NCI-H345 (cell line): ENCODE measurements at places on chromosomes 4 and X.
A peak's percentile ranks its signal among the peaks of the same experiment; 100 is the strongest.

DNA sequence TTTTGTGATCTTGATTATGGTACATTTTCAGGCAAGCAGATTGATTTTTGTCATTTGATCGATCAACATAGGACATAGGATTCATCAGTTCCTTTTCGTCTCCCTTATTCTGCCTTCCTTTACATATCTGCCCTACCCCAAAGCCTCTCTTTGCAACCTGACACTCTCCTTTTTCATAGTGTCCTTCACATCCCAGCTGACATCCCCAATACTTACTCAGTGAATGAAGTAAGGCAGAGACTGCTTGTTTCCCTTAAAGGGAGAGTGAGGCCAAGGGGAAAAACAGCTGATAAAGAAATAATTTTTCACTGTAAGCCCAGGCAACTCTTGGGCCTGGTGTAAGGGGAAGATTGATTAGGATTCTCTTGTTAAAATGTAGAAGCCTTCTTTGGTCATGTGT, 69.8 kb downstream of the GBA3 start:
- no peak for DNase-seq

- peak; percentile 2 for DNase-seq
These were observed 79.8 kb upstream of the GPM6A start for GRCh38 chr4:175891851-175892250.

DNA sequence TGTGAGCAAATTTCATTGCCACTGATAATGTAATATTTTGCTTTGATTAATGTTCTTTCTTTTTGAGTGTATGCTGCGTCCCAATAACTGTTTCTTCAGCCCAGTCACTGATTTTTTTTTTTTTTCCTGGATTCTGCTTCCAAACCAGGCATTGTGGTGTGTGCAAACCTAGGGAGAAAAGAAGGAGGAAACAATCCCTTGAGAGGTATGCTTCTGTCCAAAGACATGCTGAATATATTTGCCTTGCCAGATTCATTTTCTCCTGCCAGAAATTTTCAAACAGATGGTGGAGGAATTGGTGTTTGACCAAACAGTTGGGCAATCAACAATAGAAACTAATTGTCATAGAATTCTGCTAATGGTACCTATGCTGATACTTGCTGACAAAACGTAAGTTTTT, 753.6 kb downstream of the RPA4 start:
- no peak for DNase-seq

DNA sequence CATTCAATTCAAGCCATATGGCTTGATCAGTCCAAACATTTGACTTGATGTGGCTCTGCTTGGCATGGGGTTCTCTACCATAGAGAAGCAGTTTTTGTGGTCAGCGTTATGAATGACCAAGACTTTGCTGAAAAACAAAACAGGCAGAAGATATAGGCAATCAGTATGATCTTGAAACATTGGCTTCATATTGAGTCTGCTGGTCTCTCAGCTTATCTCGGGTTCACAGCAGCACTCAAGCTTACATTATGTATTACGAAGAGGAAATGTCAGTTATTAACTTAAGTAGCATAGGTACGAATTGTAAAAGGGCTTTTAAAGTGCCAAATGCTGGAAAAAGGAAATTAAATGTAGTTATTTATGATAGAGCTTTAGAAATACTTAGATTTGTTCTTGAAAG, 99.0 kb downstream of the AFF2 start:
- DNase-seq, result no peak

- no peak for DNase-seq
These were observed 181.6 kb downstream of the LARP7 start for GRCh38 chr4:112818594-112818965.

DNA sequence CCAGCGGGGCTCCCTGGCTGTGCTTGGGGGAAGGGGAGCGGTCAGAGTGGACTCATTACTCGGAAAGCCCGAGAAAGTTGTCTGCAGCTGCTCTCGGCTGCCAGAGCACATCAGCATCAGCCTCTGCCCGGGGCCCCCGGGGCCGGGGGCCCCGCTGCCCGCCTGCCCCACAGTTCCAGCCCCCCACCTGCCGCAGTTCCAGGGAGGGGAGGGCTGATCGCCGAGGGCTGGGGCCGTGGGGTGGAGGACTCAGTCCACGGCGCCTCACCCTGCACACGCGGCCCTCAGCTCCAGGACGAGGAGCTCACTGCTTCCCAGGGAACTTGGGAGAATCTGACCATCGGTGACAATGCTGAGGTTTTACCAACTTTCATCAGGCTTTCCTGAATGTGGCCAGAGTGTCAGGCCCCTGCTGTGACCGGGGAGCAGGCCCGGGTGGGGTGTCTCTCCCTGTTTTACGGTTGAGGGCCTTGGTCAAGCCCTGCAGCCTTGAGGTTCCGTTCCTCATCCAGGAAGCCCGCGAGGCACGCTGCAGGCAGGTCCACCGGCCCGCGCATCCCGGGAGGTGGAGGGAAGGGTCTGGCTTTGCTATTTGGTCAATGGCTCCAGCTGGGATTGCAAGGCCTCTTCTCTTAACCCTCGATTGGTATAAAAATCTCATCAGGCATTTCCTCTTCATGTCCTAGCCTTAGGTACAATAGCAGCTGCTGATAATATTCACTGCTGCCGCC, 57.2 kb downstream of the CPZ start:
- no peak for DNase-seq

GRCh38 chr4:3801931-3802550, 35.9 kb downstream of the ADRA2C start:
- DNase-seq, result peak; percentile 81

GRCh38 chrX:40156470-40157227, 58.9 kb upstream of the BCOR start:
- no peak for DNase-seq

GRCh38 chr4:151784706-151785105, 23.9 kb upstream of the GATB start:
- DNase-seq, result no peak

- DNase-seq, result no peak
These were observed 265.9 kb downstream of the ZNF674 start for GRCh38 chrX:46279214-46279924.

GRCh38 chr4:87919941-87920340, 55.6 kb upstream of the SPP1 start:
- DNase-seq, result no peak

DNA sequence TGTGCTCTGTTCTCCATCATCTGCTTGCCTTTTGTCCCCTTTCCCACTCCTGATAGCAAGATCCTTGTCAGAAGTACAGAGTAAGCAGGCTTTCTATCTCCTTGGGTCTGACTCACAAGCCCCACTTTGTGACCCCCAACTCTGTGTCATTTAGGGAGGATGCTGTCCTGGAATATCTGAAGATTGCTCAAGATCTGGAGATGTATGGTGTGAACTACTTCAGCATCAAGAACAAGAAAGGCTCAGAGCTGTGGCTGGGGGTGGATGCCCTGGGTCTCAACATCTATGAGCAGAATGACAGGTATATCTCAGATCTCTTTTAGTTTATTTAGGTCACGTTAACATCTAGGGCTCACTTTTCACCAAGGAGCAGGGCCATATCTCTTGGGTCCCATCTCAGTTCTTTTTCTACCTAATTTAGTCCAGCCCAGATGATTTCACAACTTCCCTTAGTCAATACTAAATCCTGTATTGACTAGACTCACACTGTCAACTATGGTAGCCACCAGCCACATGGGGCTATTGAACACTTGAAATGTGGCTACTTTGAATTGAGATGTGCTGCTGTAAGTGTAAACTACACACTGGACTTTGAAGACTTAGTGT, 64.3 kb downstream of the MSN start:
- no peak for DNase-seq

GRCh38 chr4:6885953-6886557, 23.6 kb upstream of the TBC1D14 start:
- DNase-seq, result peak; percentile 10

DNA sequence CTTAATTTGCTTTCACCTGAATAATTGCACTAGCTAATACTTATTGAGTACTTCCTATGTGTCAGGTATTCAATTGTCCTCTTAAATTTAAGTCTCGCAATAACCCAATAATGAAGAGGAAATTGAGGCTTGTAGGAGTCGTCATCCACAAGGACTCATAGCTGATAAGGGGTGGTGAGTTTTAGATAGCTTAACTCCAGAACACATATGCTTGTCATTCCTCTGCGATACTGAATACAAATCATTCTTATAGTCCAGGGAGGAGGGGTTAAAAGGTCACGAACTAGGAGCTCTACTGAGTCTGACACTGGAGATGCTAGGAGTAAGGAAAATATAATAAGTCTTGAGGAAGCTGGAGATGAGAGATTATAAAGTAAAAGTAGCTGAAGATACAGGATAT, 1.4 kb upstream of the PACRGL start:
- no peak for DNase-seq

- DNase-seq, result no peak
These were observed 673 bp downstream of the CNGA2 start for GRCh38 chrX:151735219-151735618.

- DNase-seq, result no peak
These were observed 34.1 kb downstream of the GPAT3 start for GRCh38 chr4:83569987-83570386.

DNA sequence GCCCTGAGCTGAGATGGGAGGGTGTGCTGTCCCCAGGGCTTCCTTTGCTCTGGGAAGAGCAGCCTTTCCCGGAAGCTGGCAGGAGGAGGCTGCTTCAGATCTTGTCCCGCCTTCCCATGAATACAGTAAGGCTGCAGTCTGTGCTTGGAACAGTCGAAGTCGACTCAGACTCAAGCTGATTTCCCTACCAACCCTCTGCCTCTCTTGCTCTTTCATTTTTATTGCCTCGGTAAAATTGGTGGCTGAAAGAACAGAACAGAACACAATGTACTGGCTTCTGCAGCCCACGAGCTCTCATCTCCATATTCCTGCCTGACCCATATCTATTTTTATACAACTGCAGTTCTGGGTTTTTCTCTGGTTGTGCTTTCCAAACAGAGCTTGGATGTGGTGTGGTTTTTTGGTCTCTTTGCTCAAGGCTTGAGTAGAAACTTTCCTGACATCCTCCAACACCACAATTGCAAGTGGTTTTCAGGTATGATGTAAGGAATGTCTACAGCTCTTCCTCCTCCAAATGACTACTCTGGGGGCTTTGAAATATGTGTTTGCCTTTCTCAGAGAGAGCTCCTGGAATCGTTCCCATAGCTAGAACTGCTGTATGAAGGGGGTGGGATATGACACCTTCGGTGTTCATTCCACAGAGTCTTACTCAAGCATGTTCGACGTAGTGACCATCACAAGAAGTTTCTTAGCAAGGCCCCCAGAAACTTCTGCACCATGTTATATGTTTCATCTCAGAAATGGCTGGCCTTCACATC, 61.3 kb downstream of the ENPP6 start:
- DNase-seq, result no peak

DNA sequence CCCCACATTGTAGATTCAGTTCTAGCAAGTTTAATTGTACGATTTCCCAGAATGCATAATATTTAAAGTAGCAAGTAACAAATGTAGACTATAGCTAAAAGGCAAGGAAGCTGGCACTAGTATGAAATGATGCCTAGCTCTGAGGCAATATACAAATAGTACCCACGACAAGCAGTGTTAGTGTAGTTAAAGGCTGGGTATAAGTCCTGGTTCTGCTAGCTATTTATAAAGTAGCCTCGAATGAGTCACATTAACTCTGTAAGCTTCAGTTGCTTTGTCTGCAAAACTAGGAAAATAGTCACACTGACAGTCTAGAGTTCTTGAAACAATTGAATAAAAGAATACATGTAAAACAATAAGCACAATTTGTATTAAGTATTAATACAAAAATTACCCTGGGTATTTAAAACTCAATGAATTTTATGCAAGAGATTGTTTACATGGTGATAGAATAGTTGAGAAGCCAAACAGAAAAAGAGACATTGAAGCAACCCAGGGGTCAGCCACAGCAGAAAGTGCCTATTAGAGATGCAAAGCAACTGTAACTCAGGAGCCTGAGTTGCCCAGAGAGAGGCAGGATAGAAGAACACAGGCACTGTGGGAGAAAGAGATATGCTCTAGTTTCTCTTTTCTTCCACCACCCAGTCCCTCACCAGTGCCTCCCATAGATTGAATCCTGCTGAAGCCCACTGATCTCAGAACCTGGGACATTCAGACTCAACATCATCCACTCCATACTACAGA, 949.0 kb downstream of the C4orf33 start:
- DNase-seq, result no peak

GRCh38 chr4:148312956-148313490, 129.2 kb downstream of the NR3C2 start:
- no peak for DNase-seq
